ENCODE measurements at places on chromosomes 4 and X.

GRCh38 chr4:87525636-87526295 is 3.4 kb downstream of the SPARCL1 start:
- no peak for DNase-seq

DNA sequence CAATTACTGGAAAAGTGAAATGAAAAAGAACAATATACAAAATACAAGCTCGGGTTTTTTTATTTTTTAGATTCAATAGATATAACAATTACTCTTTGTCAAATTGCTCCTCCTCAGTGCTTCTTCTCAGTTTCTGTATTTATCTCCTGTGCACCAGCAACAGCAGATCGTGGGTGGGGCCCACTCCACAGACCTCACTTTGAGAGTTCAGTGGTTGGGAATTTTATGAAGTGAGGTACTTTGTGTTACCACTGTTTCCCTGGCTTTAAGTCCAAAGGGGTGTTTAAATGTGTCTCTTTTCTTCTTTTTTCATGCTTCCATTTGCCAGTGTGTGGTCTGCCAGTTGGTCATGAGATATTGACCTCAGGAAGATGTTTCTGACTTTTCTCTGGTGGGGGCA is 54.4 kb downstream of the KIT start:
- DNase-seq, result no peak

- DNase-seq, result no peak
Measured at GRCh38 chrX:11929476-11929875, 171.4 kb downstream of the MSL3 start.

GRCh38 chr4:27429364-27429871 is 568.8 kb downstream of the STIM2 start:
- no peak for DNase-seq

DNA sequence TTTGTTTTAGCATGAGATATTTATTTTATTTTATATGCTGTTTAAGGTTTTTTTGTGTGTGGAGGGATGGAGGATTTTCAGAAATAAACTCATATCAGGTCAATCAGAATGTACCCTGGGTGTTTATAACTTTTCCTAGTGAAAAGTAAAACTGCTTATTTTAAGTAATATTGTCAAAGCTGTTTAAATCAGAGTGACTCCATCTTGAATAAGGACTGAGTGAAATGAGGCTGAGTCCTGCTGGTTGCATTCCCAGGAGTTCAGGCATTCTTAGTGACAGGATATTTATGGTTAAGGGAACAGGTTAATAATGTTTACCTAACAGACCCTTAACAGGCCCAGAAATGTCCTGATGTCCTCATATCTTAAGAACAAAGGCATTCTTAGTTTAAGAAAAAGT is 1160.9 kb upstream of the PCDH7 start:
- no peak for DNase-seq

- no peak for DNase-seq
Measured at GRCh38 chr4:66501997-66502396, 831.7 kb upstream of the EPHA5 start.

Measured in activated CD4-positive, alpha-beta T cell treated with anti-CD3 and anti-CD28 coated beads for 4 hours (primary cell).